ENCODE measurements at places on chromosomes 16 and 17. TPM values are rescaled to one million over a fixed set of nuclear protein-coding genes. Genes with fewer than 3 reads are reported as not detected.
A peak's percentile ranks its signal among the peaks of the same experiment; 100 is the strongest.

DNA sequence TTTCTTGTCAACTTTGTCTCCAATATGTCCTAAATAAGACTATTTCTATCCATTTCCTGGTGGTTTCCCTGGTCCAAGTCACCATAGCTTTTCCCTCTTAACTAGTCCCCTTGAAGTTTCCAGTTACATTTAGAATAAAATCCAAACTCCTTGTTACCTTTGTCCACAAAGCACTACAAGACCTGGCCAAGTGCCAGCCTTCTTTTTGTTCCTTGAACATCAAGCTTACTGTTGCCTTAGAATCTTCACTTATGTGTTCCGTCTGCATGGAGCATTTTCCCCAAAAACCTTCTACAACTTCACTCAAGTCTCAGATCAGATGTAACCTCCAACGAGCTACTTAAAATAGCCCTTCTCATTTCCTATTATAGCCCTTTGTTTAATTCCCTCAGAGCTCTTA lies 101.4 kb downstream of the ITFG1 start:
- no peak for DNase-seq

DNA sequence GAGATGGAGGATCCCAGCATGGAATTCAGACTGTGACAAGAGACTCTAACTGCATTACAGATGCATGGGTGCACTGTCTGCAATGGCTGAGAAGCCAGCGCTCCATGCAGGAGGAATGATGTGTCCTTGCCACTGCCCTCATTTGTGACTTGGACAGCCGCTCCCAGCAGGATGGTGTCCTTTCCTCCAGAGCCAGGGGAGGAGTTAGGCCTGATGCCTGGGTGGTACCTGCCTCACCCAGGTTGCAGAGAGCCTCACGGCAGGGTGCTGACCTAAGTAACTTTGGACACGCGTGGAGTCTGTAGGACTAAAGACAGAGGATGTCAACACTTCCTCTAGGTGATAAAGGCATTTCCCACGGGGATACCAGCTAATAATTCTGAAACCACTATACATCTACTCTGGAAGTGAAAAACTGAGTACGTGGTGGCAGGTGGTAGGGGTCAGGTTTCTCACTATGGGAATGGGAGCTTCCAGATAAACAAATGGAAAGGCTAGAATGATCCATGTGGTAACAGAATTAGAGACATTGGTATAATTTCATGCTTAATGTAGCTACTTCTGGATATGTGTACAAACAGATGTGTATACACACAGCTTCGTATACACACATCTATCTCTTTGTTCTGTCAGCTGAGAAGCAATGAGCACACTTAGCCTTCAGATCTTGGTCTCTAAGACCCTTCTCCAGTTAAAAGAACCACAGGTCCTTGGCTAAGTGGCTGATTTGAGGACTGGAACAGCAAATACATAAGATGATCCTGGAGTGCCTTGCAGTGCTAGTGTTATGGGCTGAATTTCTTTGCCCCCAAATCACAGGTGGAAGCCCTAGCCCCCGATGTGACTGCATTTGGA lies 13.7 kb upstream of the CSNK1D start:
- no peak for DNase-seq

GRCh38 chr16:67786491-67786890 lies 19.9 kb downstream of the RANBP10 start:
- no peak for DNase-seq

GRCh38 chr17:21287703-21288449 lies 3.4 kb downstream of the MAP2K3 start:
- DNase-seq = peak; percentile 93

GRCh38 chr17:80428796-80429195 lies 13.8 kb downstream of the ENDOV start:
- DNase-seq = no peak

DNA sequence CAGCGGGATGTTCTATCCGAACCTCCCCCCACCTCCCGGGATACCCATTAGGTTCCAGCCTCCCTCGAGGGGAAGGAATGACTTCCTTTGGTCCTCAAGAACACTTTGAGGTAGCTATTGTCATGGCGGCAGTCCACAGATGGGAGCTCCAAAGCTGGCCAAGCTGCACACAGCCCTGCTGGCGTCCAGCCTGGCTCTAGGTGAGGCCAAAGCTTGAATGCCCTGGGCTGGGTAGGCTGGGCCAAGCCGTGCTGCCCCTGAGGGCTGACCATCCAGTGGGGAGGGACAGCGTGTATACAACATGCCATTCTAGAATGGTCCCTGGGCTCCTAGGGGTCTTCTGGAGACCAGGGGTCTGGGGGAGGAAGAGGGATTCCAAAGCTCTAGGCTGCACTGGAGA lies 43.5 kb downstream of the PEMT start:
- no peak for DNase-seq

DNA sequence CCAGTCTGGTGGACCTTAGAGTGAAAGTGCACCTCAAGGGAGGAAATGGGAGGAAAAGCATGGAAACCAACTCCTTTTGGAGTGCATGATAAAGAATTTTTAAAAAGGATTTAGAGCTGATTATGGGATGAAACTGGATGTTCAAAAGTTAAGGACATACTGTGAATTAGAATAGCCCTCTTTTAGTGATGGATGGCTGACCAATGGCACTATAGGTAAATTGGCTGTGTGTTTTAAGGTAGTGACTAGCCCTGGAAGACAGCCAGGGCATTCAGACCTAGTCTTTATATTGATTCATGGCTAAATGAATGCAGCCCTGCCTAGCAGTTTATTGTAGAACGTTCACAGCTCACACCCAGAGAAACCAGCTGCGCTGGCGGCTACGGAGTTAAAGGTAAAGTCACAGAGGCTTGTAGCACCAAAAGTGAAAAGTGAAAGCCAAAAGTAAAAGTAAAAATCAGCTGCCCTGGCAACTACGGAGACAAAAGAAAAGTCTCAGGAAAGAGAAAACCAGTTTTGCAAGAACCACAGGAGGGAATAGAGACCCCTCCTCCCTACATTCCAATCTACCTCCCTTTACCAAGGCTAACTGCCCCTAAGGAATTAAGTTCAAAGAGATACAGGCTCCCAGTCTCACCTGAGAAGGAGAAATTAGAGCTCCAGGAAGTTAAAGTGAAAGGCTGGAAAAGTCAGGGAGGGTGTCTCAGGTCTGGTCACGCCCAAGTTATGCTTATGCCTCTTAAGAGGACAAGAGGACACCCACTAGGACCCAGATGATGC lies 21.8 kb downstream of the ACSM1 start:
- DNase-seq = peak; percentile 28

GRCh38 chr17:82239401-82239925 lies 10.6 kb downstream of the SLC16A3 start:
- no peak for DNase-seq

DNA sequence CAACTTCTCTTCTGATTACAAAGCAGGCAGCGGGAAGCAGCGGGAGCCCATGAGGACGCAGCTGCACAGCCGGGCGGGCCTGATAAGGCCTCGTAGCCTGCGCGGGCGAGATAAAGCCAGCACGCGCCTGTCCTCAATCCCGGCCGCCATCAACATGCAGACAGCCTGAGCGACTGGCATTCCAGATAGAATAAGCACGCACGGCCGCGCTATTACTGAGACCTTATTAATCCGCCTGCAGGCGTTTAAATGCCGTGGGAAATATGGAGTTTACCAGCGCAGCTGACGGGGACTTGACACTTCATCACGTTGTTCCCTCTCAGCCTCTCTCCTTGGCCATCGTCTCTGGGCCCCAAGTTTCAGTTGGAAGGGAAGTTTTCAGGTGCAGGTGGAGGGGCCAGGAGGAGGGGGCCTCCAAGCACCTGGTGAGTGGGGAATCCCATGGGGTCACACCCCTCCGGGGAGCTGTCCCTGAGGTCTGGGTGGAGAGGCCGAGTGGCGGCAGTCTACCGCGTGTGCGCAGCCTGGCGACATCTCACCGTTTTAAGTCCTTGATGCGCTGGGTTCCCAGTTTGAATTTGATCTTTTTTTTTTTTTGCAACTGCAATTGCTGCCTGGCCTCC lies 27.3 kb upstream of the CBFA2T3 start:
- no peak for DNase-seq

- no peak for DNase-seq
These were observed 4.7 kb upstream of the CACNG4 start for GRCh38 chr17:66959641-66960375.

- no peak for DNase-seq
These were observed 5.3 kb upstream of the DDX52 start for GRCh38 chr17:37648555-37648954.

GRCh38 chr17:36632916-36633771 lies 31.8 kb downstream of the MRM1 start:
- no peak for DNase-seq

DNA sequence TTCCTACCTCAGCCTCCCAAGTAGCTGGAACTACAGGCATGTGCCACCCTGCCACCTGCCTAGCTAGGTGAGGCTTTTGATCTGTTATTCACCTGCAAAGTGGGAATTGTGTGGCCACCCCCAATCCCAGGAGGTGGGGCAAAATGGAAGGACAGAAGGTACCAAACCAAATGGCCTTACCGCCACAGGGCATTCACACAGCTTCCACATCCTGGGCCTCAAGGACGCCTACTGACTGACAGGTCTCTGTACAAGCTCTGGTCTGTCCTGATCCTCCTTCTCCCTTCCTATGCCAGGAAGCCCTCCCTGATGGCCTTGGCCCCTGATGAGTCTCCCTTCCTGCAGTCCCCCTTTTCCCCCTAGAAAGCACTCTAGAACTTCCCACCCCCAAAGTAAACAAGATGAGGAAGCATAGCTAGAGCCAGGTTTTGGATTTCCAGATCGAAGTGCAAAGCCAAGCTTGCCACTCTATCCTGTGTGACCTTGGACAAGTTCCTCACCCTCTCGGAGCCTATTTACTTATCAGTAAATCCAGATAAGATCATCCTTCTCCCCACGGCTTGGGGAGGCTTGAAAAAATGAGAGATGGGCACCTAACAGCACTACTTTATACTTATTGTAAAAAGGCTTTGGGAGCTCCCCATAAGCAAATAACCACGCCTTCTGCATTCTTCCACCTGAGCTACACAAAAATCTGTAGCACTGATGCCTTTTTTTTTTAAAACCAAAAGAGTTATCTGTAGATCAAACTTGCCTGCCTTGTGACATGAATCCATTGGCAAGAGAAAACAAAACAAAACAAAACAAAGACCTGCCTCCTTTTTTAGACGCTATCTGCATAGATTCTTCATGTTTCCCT lies 4.5 kb downstream of the PLLP start:
- DNase-seq = no peak

DNA sequence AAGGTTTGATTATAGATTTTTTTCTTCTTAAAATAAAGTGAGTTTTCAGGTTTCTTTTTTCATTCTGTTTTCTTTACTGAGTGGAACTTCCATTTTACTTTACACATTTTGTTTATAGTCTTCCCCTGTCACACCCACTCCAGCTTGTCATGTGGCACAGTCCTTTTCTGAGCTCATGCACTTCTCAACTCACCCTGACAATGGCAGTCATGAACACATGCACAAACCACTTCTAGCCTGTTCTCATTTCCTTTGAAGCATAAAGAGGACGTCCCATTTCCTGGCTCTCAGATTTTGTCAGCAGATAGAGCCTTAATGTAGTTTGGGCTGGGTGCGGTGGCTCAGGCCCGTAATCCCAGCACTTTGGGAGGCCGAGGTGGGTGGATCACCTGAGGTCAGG lies 168.0 kb downstream of the AHSP start:
- no peak for DNase-seq

- DNase-seq = no peak
These were observed 28.6 kb downstream of the GTF3C1 start for GRCh38 chr16:27520982-27521673.

DNA sequence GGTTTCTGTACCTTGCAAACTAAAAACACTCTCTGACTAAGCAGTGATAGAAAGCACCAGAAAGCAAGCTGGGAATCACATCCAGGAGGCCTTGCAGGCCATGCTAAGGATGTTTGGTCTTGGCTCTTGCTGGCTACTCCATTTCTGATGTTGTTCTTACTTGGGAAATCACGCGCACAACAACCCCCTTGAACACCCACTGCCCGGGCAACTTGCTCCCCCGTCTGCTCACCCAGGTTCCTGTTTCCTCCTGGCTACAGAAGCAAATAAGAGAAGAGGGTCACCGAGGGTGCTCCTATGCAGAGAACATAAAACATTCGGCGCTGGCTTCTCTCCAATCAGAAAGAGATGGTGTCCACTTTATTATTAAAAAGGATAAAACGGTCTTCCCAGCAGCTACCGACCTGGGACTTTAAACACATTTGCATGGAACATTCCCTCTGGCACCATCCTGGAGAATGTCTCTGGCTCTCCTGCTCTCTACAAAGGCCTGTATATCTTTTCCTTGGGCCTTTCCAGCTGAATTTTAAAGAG lies 271.2 kb upstream of the RPL38 start:
- DNase-seq = no peak

DNA sequence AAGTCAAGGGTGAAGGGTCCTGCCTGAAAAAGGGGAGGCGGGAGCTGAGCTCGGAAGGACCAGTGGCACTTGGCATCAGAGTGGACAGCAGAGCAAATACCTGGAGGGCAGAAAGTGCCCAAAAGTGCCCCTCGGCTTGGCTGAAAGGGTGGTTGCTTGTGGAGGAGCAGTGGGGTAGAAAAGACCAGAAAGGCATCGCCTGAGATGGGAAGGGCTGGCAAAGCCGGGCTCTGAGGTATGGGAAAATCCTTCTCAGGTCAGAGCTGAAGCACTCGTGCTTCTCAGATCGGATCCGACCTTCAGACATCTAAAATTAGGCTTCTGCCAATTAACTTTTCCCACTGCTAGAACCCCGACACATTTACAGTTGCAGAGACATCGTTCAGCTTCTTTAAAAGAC lies 1.5 kb upstream of the RPL38 start:
- no peak for DNase-seq

The GSDMA gene
- not detected for total RNA-seq

The RDM1 gene
- total RNA-seq = 11.3 TPM

The CD300H gene
- not detected for total RNA-seq

The CD300A gene
- not detected for total RNA-seq

The TERB1 gene
- not detected for total RNA-seq

The ZG16B gene
- total RNA-seq = 16.1 TPM

The TEX14 gene
- total RNA-seq = 0.03 TPM

The CDIPT gene
- 91.7 TPM for total RNA-seq
